PC-9 (cell line): ENCODE measurements at places on chromosomes 3 and 15. TPM values are rescaled to one million over a fixed set of nuclear protein-coding genes. Genes with fewer than 3 reads are reported as not detected.

The FEZF2 gene
- not detected in 2 replicates for total RNA-seq

The VEPH1 gene
- 4.0 and 5.1 TPM in 2 replicates for total RNA-seq

The GALK2 gene
- total RNA-seq, result 28.9 and 29.0 TPM in 2 replicates

The EFCAB12 gene
- 2.0 and 2.2 TPM in 2 replicates for total RNA-seq

The NDUFB4 gene
- 152 and 217 TPM in 2 replicates for total RNA-seq

The SPTSSB gene
- total RNA-seq, result 1.2 and 4.0 TPM in 2 replicates

The ITIH3 gene
- not detected in 2 replicates for total RNA-seq

DNA sequence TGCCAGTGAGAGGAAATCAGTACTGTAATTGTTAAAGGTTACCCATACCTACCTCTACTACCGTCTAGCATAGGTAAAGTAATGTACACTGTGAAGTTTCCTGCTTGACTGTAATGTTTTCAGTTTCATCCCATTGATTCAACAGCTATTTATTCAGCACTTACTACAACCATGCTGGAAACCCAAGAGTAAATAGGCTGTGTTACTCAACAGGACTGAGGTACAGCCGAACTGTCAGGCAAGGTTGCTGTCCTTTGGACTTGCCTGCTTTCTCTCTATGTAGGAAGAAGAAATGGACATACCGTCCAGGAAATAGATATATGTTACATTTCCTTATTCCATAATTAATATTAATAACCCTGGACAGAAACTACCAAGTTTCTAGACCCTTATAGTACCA is 265.5 kb downstream of the NR2F2 start:
- H3K4me1 ChIP-seq, result no peaks in the 10 kb centered on the region
- no peak overlapping the region for H3K27ac ChIP-seq
- no peaks in the 10 kb centered on the region for H3K36me3 ChIP-seq
- H3K27me3 ChIP-seq, result no peaks in the 10 kb centered on the region
- H3K4me3 ChIP-seq, result no peak overlapping the region

DNA sequence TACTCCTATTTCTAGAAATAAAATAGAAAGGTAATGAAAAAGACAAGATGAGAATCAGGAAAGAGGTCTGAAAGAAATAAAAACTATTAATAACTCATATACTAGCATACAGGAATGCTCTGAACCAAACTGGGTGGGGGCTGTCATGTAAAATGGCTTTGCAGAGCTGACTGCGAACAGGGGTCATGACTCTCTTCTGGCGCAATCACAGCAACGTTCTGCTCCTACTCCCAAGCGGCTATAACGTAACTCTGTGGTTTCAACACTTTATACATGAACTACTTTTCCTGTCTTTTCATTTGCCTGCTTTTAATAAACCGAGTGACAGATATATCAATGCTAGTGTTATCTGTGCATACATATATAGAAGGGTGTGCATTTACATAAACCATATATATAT is 116.7 kb downstream of the DLG1 start:
- no peaks in the 10 kb centered on the region for H3K4me1 ChIP-seq
- no peaks in the 10 kb centered on the region for H3K27me3 ChIP-seq
- peaks cover 24% of the 10 kb centered on the region for H3K36me3 ChIP-seq
- H3K4me3 ChIP-seq, result no peak overlapping the region
- no peak for DNase-seq
- no peak overlapping the region for H3K27ac ChIP-seq

DNA sequence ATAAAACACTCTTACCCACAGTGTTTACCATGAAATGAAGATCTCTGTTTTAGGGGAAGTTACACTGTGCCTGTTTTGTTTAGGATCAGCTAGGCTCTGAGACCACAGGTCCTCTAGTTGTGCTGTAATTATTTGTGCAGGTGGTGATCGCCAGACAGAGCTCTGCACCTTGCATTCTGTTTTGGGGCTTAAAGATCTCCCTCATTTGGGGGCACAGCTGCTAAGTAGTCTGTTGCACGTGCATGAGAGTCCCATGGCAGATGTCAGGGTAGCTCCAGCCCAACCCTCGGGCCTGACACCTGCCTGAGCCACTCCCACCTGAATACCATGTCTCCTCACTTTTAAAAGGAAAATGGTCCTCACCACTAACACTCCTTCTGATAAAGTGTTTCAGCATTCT is 12.4 kb downstream of the C3orf20 start:
- no peaks in the 10 kb centered on the region for H3K4me1 ChIP-seq
- H3K36me3 ChIP-seq, result no peaks in the 10 kb centered on the region
- no peak overlapping the region for H3K27ac ChIP-seq
- no peak for DNase-seq

DNA sequence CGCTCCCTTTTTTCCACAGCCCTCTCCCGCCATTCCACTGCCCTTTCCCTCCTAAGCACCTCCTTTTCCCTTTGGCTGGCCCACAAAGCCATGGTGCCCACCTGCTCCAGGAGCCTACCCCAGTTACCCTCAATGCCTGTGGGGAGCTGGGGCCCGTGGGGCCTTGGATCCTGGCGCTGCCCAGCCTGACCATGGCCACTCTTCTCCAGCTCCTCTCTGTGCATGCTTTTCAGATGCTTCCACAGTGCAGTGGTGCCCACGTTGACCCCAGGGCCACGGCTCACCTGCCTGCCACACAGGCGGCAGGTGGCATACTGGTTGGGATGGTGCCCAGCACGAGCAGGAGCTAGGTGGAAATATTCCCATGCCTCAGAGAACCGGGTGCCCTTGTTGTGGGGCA is 1.5 kb downstream of the ZBED2 start:
- no peaks in the 10 kb centered on the region for H3K36me3 ChIP-seq
- peak overlapping the region; percentile 57 for H3K27ac ChIP-seq
- H3K4me3 ChIP-seq, result no peak overlapping the region
- H3K27me3 ChIP-seq, result no peaks in the 10 kb centered on the region
- no peak for DNase-seq

- peaks cover 13% of the 10 kb centered on the region; the same call in 1 of the 2 replicates for H3K4me1 ChIP-seq
- no peaks in the 10 kb centered on the region for H3K27me3 ChIP-seq
- H3K4me3 ChIP-seq, result no peak overlapping the region
Observed at GRCh38 chr15:63605036-63605435, 7.8 kb downstream of the FBXL22 start.

- no peaks in the 10 kb centered on the region for H3K36me3 ChIP-seq
- no peak overlapping the region for H3K27ac ChIP-seq
- no peaks in the 10 kb centered on the region; the same call in 1 of the 2 replicates for H3K4me1 ChIP-seq
- no peak for DNase-seq
- H3K4me3 ChIP-seq, result no peak overlapping the region
Observed at GRCh38 chr15:55247311-55247710, 42.3 kb downstream of the RAB27A start.
